ENCODE measurements at places on chromosomes 2 and 18. TPM values are rescaled to one million over a fixed set of nuclear protein-coding genes. Genes with fewer than 3 reads are reported as not detected.

DNA sequence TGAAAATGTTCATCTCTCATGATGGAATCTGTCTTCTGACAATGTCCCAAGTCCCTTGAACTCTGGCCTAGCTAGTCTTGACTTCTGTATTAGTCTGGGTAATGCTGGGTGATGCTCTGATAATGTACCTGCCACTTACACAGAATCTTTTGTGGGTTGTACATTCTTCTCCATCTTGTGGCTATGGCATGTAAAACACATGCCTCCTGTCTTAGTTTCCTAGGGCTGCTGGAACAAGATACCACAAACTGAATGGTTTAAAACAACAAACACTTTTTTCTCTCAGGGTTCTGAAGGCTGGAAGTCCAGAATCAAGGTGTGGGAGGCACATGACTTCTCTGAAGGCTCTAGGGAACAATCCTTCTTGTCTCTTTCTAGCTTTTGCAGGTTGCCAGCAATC lies 57.1 kb downstream of the RAPGEF4 start:
- no peak for DNase-seq

The UGT1A7 gene
- total RNA-seq, result not detected

The FEV gene
- not detected for total RNA-seq

- no peak for DNase-seq
These were observed 178.8 kb upstream of the CHST9 start for GRCh38 chr18:27363872-27364271.

DNA sequence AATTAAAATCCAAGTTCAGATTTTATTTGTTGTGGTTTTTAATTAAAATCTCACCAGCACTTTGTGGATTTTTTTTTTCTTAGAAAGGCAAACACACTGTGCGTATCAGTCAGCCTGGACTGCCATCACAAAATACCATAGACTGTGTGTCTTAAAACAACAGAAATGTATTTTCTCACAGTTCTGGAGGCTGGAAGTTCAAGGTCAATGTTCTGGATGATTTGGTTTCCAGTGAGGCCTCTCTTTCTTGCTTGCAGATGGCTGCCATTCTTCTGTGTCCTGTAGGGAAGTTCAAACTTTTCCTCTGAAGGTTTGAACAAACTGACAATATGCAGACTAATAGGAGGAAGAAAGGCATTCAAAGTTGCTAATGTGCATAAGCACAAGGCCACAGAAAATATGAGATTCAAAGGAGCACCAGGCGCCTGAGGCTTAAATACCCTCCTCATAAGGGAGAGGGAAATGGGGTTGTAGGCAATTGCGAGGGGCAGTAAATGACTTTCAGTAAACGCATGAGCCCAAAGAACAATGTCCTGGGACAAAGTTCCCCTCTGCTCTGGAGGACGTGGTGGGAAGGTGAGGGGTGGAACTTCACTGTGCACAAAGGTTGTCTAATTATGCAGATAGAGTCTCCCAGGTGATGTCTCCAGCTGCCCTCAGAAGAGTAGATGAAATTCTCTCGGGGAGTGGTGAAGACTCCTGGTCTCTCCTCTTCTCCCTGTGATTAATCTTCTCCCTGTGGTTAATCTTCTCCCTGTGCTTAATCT lies 26.5 kb upstream of the KCNF1 start:
- DNase-seq, result no peak

- DNase-seq, result no peak
These were observed 24.7 kb downstream of the RND3 start for GRCh38 chr2:150462770-150463169.

The KCNS3 gene
- 0.23 TPM for total RNA-seq

DNA sequence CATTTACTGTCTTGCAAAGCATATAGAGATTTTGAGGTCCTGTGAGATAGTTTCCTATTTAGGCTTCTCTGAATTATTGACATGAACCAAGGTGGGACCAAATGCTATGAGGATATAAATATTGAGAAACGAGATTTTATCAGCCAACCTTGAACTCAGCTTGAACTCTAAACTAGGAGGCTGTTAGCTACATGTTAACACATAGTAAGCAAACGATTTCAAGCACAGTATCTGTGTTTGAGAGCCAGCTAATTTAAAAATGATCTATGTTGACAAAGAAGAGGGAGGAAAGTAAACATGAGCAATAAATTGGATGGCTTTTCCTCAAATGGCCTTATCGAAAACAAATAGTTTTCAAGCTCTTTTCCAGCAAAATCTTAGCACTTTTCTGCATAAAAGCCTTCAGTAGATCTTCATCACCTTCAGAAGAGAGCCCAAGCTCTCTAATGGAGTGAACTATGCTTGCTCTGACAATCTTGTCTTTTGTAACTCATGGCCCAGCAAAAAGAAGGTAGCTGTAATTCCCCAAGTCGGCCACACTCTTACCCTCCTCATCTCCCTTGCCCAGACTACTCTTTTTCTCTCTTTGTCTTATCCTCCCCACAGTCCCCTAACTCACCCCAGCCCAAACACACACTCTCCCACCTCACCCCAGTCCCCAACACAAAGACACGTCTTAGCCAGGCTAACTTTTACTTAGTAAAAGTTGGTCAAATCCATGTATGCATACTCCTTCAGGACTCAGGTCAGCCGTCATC lies 14.7 kb downstream of the CD28 start:
- no peak for DNase-seq

DNA sequence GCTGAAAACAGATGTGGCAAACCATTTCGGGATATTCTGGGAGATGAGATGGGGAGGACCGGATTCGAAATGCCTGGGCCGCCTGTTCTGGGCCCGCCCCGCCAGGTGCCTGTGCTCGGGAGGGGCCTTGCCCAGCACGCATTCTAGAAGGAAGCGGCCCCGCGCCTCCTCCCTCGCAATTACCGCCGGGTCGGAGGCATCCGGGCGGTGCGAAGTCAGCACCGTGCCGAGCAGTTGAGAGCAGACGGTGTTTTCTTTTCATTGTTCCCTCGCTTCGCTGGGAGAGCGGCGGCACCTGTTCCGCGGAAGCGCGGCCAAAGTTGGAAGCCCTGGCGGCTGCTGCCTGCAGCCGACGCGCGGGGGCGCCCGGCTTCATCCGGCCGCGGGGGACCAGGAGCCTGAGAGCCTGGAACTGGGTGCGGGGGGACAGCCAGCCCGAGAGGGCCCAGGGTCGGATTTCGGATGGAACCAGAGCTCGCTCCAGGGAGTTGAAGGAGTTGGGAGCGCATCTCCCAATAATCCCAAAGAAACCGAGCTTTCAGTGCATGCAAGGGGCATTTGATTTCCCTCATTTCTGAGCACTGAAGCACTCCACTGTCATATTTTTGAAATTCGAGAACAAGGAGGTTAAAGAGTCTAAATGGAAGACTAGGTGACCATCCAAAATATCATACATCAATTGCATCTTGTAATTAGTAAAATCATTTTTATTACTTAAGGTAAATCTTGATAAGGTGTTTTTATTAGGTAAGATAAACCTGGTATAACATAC lies 241.8 kb upstream of the RAB12 start:
- DNase-seq, result no peak

DNA sequence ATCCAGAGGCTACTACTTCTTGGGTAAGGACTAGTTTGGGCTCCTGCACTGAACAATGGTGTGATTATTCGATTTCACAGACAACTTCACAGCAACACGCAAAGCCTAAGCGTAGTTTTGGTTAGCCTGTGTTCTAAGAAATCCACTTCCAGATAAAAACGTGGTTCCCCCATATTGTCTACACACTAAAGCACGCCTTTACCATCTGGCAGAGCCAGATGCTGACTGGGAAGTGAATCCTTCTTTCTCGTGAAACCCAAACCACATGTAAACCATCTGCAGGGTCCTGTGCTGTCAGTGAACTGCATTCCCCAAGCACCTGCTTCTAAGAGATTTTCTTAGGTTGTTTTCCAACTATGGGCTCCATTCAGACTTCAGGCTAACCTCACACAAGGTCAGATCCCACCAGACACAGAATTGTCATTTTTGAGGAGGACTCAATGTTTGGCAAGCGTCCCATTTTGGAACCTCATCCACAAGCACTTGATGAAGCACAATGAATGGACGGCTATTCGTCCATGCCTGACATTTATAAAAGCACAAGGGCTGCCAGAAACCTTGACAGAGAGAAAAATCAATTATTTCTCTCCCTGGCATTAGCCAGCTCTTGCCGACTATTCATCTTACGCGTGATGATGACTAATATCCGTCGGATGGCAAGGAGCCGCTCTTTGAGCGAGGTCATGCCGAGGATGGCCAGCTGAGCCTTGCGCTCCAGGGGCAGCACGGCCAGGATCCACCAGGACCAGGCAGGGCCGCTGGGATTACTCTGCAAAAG lies 38.4 kb downstream of the LONRF2 start:
- DNase-seq, result no peak

The REEP1 gene
- 0.55 TPM for total RNA-seq

The NEU2 gene
- not detected for total RNA-seq

GRCh38 chr2:161400076-161400475 lies 16.0 kb upstream of the TBR1 start:
- DNase-seq, result no peak

The PDE11A gene
- total RNA-seq, result 0.07 TPM

GRCh38 chr2:73561422-73561821 lies 80.8 kb downstream of the NAT8 start:
- DNase-seq, result no peak

GRCh38 chr2:9319338-9319715 lies 104.0 kb downstream of the ITGB1BP1 start:
- no peak for DNase-seq

DNA sequence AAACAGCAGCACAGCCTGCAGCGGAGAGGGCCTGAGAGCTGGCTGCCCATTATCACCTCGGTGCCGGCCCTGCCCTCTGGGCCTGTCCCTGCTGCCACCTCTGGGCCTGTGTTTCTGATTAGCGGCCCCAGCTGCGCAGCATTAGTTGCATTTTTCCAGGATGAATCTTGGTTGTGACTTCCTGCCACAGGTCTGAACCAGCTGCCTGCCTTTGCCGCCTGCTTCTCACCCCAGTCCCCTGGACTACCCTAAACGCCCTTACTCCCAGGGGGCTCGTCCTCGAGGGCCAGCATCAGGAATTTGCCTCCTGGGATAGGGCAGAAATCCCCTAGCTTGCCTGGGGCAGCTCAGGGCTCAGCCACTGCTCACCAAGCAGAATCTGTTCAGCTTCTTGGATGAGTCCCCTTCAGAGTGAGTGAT lies 342.8 kb downstream of the DYSF start:
- DNase-seq, result no peak

DNA sequence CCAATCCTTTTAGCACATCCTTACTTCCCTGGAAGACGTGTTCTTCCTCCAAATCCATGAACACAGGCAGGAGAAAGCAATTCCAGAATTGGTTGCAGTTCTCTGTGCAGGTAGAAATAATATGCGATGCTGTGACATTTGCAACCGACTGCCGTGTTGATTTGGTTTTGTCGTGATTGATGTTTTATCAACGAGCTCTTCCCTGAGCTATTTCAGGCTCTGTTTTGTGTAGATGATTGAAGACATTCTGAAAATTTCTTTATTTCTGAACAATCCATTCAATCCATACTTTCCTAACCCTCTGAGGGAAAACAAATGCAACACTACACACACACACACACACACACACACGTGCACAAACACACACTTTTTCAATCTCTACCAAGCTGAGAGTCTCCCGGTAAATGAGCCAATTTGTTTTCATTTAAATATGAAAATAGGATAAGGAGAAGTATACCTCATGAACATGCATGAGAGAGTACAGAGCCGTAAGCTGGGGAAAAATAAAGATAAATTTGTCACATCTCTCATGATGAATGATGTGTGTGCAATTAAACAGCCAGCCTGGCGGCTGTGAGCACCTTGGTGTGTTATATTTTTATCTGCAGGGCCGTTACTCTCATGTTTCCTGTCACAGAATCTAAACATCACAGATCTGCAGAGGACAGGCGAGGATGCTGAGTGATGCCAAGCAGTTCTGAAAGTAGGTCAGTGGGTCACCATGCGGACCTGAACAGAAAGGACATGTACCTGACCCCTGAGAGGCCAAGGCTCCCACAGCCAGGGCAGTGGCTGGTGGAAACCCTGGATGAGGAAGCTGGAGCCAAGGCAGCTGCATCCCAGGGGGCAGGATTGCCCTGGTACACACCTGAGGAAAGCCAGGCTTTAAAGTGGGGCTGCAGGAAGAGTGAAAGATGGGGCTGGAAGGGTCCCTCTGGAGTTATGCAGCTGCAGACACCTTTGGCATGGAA lies 64.8 kb downstream of the PDCL3 start:
- DNase-seq, result no peak

The EVA1A gene
- total RNA-seq, result not detected

All from NCI-H460 (cell line).